ENCODE measurements at places on chromosomes 12 and 14. TPM values are rescaled to one million over a fixed set of nuclear protein-coding genes. Genes with fewer than 3 reads are reported as not detected.
A peak's percentile ranks its signal among the peaks of the same experiment; 100 is the strongest.

- H3K4me1 ChIP-seq = peaks cover 66% of the 10 kb centered on the region
- peak; percentile 67 for DNase-seq
- H3K27ac ChIP-seq = peak within 1 kb of the TSS; percentile 81
These were observed at the start of gene NXPH4 for GRCh38 chr12:57216014-57216911. Gene NXPH4, plus strand, starts transcription at chr12:57216794. Its CDS starts 176 bp downstream, at chr12:57216970.

- H3K27me3 ChIP-seq = no peaks in the 10 kb centered on the region
- no peak overlapping the region for H3K4me3 ChIP-seq
- DNase-seq = no peak
- H3K4me1 ChIP-seq = peaks cover 6% of the 10 kb centered on the region
- H3K36me3 ChIP-seq = peaks cover 3% of the 10 kb centered on the region
These were observed 14.2 kb upstream of the CNIH1 start for GRCh38 chr14:54455363-54455762.

DNA sequence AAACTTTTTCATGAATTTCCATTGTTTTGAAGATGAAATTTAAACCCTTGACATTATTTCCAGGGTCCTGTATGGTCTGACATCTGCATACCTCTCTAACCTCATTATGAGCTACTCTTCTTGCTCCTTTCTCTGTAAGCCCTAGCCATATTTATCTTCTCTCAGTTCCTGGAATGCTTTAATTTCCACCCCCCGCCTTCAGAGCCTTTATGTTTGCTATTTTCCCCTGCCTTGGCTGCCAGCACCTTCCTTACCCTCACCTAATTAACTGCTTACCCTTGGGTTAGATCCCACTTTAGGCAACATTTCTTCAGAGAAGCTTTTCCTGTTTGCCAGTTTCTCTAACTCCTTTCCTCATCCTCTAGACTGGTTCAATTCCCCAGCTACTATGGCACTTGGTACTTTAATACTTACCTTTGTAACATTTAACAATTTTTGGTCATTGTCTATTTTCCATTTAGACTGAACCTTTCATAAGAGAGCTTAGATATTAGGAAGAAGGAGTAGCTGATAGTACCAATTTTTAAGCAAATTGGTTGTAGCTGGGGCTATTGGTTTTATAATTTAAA is 6.0 kb downstream of the STYX start:
- DNase-seq = no peak
- H3K27ac ChIP-seq = peak overlapping the region; percentile 6
- H3K4me3 ChIP-seq = no peak overlapping the region
- peaks cover 58% of the 10 kb centered on the region for H3K4me1 ChIP-seq
- peaks cover 33% of the 10 kb centered on the region for H3K36me3 ChIP-seq

DNA sequence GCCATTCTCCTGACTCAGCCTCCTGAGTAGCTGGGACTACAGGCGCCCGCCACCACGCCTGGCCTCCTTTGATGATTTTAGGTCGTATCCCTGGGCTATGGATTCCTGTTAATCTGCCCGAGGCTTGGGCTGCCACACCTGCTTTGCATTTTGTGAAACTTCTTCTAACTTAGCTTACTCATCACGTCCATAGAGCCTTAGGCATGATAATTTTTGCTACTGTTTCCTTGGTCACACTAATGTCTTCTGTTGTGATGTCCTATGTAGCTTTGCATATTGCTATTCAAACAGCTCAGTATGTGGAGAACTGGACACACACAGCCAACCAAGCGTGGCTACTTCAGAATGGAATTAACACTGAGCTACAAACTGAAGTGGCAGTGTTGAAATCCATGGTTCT is 47.5 kb upstream of the DDX11 start:
- no peaks in the 10 kb centered on the region for H3K27me3 ChIP-seq
- no peaks in the 10 kb centered on the region for H3K36me3 ChIP-seq
- no peak for DNase-seq
- no peak overlapping the region for H3K4me3 ChIP-seq
- no peak overlapping the region for H3K27ac ChIP-seq
- H3K4me1 ChIP-seq = no peaks in the 10 kb centered on the region

- H3K4me3 ChIP-seq = no peak overlapping the region
- H3K4me1 ChIP-seq = no peaks in the 10 kb centered on the region
- DNase-seq = no peak
- no peak overlapping the region for H3K27ac ChIP-seq
- peaks cover 11% of the 10 kb centered on the region for H3K36me3 ChIP-seq
These were observed 152.3 kb downstream of the RAD51B start for GRCh38 chr14:67971627-67972625.

- H3K27me3 ChIP-seq = peaks cover 4% of the 10 kb centered on the region
- H3K4me3 ChIP-seq = no peak overlapping the region
- H3K4me1 ChIP-seq = peaks cover 12% of the 10 kb centered on the region
- H3K36me3 ChIP-seq = no peaks in the 10 kb centered on the region
These were observed 162.0 kb upstream of the LMNTD1 start for GRCh38 chr12:25715102-25715501.

- H3K36me3 ChIP-seq = peaks cover 35% of the 10 kb centered on the region
- H3K4me3 ChIP-seq = peak overlapping the region; percentile 55
- H3K27ac ChIP-seq = peak overlapping the region; percentile 41
- no peak for DNase-seq
- H3K4me1 ChIP-seq = peaks cover 86% of the 10 kb centered on the region
These were observed 3.6 kb upstream of the BATF start for GRCh38 chr14:75518625-75519024.

GRCh38 chr12:107779077-107779831 is 4.8 kb downstream of the ASCL4 start:
- peaks cover 42% of the 10 kb centered on the region for H3K4me1 ChIP-seq
- peak overlapping the region; percentile 32 for H3K4me3 ChIP-seq
- peak overlapping the region; percentile 47 for H3K27ac ChIP-seq
- no peak for DNase-seq
- no peaks in the 10 kb centered on the region for H3K36me3 ChIP-seq

DNA sequence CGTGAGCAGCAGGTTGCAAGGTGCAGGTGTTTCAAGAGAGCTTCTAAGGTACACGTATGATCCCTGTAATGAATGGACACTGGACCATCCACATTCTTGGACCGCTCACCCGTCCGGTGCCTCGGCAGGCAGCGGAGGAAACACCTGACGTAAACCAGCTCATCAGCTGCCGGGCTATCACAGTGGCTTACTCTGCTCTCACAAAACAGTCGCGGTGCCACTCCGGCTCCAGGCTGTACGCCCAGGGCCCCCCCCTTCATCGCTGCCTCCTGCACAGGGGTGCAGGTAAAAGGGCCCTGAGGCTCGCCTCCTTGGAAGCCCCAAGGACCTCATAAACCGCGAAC is 436 bp downstream of the VPS33A start:
- peaks cover 2% of the 10 kb centered on the region for H3K27me3 ChIP-seq
- peak overlapping the region; percentile 98 for H3K27ac ChIP-seq
- peak overlapping the region; percentile 97 for H3K4me3 ChIP-seq
- peaks cover 21% of the 10 kb centered on the region for H3K4me1 ChIP-seq
- H3K36me3 ChIP-seq = peaks cover 41% of the 10 kb centered on the region

- no peaks in the 10 kb centered on the region for H3K27me3 ChIP-seq
- DNase-seq = no peak
- peaks cover 47% of the 10 kb centered on the region for H3K4me1 ChIP-seq
- H3K27ac ChIP-seq = peak overlapping the region; percentile 97
- H3K4me3 ChIP-seq = peak overlapping the region; percentile 98
These were observed 119.8 kb downstream of the TMEM121 start for GRCh38 chr14:105646175-105646574.

DNA sequence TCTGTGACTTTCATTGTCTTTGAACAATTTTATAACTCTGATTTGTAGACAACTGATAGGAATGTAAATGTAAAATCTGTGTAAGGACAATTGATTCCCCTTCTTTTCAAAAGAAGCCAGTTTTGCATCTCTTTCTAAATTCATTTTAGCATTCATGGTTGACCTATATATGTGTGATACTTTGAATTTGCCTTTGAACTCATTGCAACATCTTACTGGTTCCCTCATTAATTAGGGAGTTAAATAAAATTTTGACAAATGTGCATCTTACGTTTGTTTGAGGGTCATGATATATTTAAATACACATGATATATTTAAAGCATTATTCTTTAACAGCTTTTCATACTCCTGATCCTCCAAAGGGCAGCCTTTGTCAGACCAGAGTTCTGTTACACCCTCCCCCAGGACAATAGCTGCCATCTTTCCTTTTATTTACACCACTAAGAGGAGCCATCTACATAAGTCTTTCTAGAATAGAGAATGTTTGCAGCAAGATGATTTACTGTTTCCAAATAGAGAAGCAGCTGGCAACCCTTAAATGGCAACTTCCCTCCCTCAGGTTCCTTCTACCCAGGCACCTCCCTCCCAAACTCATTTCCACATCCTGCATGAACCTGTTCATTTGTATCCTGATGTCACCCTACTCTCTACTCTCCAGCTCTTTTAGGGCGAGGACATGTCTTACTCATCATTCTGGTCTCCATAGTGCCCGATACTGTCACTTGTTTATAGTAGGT is 40.2 kb upstream of the APPL2 start:
- H3K4me3 ChIP-seq = no peak overlapping the region
- no peak for DNase-seq
- H3K27ac ChIP-seq = no peak overlapping the region
- H3K27me3 ChIP-seq = peaks cover 7% of the 10 kb centered on the region

- no peak overlapping the region for H3K27ac ChIP-seq
These were observed 836.7 kb upstream of the FOXG1 start for GRCh38 chr14:27929797-27930347.

- H3K27me3 ChIP-seq = no peaks in the 10 kb centered on the region
- peak overlapping the region; percentile 50 for H3K4me3 ChIP-seq
- H3K36me3 ChIP-seq = no peaks in the 10 kb centered on the region
- peak overlapping the region; percentile 72 for H3K27ac ChIP-seq
- no peak for DNase-seq
These were observed 145.0 kb upstream of the SLC38A2 start for GRCh38 chr12:46517579-46517962.

GRCh38 chr12:126537961-126538530 is 1472.8 kb downstream of the AACS start:
- H3K27ac ChIP-seq = no peak overlapping the region
- H3K4me1 ChIP-seq = no peaks in the 10 kb centered on the region
- no peaks in the 10 kb centered on the region for H3K36me3 ChIP-seq
- no peaks in the 10 kb centered on the region for H3K27me3 ChIP-seq

DNA sequence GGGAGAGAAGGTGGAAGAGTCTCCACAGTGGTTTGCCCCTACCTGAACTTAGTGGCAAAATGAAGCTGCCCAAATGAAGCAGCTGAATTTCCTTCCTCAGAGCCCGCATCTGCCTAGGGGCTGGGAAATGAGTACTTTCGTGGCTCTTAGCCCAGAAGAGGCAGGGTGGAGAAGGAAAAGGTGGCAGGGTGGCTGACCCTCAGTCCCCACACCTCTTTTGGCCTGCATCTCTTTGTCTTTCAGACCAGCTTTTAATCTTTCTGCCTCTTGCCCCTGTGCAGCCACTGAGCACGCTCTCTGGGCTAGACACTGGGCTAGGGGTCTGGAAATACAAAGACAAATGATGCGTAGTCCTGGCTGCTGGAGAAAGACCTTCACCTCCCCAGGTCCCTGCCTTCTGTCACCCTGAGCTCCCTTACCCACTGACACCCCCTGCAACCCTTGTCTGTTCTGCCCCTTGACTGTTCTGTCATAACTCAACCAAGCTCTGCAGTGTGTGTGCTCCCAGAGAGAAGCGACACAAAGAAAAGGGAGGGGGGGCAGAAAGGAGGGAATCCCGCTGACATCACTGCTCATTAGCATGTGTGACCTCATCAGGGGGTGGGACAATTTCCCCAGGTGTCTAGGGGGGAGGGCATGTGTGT is 371 bp upstream of the REM2 start:
- H3K36me3 ChIP-seq = peaks cover 28% of the 10 kb centered on the region
- H3K27me3 ChIP-seq = no peaks in the 10 kb centered on the region
- no peak overlapping the region for H3K27ac ChIP-seq
- peak overlapping the region; percentile 7 for H3K4me3 ChIP-seq
- no peak for DNase-seq

DNA sequence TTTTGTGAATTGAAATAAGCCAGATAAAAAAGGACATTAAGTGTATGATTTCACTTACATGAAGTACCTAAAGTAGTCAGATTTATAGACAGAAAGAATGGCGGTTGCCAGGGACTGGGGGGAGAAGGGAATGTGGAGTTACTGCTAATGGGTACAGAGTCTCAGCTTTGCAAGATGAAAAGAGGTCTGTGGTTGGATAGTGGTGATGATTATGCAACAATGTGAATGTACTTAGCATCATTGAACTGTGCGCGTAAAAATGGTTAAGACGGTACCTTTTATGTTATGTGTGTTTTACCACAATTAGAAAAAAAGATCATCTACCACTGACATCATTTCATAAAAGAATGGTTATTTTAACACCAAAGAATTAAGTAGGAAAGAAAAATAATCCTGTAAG is 35.9 kb downstream of the RNFT2 start:
- no peak overlapping the region for H3K4me3 ChIP-seq
- H3K4me1 ChIP-seq = no peaks in the 10 kb centered on the region
- no peaks in the 10 kb centered on the region for H3K27me3 ChIP-seq
- no peak overlapping the region for H3K27ac ChIP-seq

- peaks cover 4% of the 10 kb centered on the region for H3K4me1 ChIP-seq
- H3K36me3 ChIP-seq = no peaks in the 10 kb centered on the region
- no peak overlapping the region for H3K27ac ChIP-seq
- H3K27me3 ChIP-seq = peaks cover 17% of the 10 kb centered on the region
- no peak for DNase-seq
These were observed 68.9 kb upstream of the NCOR2 start for GRCh38 chr12:124636138-124636978.

DNA sequence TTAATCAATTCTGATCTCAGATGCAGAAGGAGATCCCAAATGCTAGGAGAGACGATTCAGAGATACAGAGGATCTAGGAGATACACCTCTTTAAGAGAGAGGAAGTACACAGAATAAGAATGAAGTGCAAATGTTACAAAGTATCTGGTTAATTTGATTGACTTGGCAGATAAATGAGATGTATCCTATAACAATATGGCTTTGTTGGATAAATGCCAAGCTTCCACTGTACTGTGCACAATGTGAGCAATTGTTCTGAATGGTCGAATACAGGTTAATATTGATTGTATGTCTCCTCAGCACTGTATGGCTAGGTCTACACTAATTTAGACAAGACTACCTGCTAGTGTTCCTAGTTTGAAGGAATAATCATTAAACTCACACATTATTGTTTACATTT is 119.6 kb upstream of the PTPRB start:
- H3K4me3 ChIP-seq = no peak overlapping the region
- no peaks in the 10 kb centered on the region for H3K4me1 ChIP-seq
- H3K27me3 ChIP-seq = peaks cover 8% of the 10 kb centered on the region
- H3K36me3 ChIP-seq = no peaks in the 10 kb centered on the region

The AHNAK2 gene
- not detected for total RNA-seq

The MYL6B gene
- total RNA-seq = 25.2 TPM

The MORN3 gene
- 0.42 TPM for total RNA-seq

The POP5 gene
- total RNA-seq = 77.5 TPM

The TAS2R9 gene
- total RNA-seq = not detected

The DIP2B gene
- 32.2 TPM for total RNA-seq
